ENCODE measurements at places on chromosomes 3 and 15.

DNA sequence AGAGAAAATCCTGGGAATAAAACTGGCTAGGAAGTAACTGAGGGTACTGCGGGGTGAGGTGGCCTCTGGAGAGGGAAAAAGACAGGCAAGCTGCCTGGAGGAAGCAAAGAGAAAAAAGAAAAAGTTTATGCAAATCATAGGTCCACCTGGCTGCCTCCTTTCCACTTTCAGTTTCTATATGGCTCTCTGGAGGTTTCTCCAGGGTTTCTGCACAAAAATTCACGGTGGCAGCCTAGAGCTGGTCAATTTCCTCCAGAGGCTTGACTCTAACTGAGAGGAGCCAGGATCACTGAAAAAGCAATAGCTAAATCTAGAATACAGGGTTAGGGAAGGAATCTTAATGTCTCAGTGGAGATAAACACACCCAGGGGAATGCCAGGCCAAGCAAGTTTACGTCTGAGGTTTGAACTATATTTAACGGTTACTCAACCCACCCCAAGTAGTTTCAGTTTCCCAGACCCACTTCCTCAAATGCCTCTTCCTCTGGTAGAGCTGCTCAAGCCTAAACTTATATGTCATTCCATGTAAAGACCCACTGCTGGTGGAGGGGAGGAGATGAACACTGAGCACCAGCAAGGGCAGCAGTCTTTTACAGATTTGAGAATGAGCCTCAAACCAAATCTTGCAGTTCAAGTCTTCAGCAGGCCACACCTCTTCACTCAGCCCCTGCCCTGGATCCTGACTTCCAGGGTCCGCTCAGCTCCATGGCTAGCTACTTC, 5.7 kb downstream of the LYSMD2 start:
- DNase-seq: peak; percentile 55

DNA sequence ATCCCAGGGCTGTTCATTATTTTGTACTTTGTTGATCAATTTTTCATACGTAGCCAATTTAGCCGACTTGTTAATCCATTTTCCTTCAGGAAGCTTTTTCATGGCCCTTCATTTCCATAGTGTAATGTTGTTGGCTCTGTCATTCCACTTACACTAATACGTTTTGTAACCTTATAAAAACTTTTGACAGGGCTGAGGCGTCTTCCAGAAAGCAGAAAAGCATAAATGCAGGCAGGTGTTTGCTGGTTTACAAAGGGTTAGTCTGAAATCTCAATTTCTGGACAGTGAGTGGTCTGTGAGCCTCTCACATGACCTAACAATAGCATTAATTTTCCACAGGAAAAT, 444.0 kb downstream of the OTOL1 start:
- no peak for DNase-seq

GRCh38 chr15:63827113-63827512, 6.6 kb downstream of the HERC1 start:
- DNase-seq: no peak

- DNase-seq: no peak
Observed at GRCh38 chr15:99565049-99565298, 810 bp upstream of the MEF2A start.

GRCh38 chr15:101451846-101452245, 37.7 kb downstream of the PCSK6 start:
- no peak for DNase-seq

DNA sequence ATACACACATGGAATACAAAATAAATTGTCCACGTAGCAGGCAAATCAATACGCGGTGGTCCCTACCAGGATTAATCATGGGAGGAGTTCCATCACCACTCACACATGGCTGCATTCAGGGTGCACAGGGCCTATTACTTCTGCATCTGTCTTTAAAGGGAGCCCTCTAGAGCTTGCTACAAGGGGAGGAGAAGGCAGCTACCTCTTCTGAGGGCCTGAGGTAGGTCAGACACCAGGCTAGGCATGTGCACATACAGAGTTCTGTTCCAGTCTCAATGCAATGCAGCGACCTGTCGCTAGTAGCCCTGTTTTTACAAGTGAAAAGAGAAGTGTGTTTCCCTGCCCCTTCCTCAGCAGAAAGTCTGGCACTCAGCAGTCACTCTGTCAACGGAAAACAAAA, 102.7 kb downstream of the ROBO2 start:
- no peak for DNase-seq

GRCh38 chr3:151743855-151744254, 10.1 kb downstream of the AADACL2 start:
- DNase-seq: no peak

- peak; percentile 58 for DNase-seq
Observed at GRCh38 chr3:39434574-39434973, 28.1 kb downstream of the RPSA start.

DNA sequence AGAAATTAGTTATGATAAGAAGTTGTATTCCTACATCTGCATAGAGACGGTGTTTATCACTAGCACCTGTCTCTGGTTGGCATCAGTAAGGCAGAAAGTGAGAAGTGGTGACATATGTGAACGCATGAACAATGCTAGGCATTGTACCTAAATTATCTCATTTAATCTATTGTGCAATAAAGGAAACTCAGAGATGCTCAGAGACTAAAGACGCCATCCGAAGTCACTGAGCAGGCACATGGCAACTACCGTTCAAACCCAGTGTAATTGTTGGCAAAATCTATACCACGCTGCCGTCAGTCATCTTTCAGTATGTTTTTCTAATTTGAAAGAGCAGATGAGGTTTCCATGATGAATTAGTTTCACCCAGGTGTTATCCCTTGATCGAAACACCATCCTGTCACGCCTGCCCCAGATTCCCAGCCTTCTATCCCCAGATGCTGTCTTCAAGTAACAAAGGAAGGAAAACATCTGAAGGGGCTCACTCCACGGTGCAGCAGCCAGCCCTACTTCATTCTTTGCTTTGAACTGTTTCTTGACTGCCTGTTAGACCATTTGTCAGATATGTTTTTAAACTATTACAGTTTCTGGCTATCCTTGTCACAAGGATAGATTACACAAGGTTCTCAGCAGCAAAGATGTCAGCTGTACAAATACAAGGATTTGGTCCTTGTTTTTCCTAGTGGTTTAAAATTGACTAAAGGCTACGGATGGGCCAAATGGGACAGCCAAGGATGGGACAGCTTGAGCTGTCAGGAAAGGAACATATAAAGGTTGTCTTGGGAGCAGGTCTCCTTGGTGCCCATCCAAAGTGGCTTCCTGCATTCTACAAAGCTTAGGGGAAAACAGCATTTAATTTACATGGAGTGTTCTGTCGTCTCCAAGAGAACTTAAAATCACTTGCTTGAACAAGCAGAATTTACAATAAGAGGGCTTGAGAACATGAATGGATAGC, 99.1 kb downstream of the TMEM108 start:
- no peak for DNase-seq

DNA sequence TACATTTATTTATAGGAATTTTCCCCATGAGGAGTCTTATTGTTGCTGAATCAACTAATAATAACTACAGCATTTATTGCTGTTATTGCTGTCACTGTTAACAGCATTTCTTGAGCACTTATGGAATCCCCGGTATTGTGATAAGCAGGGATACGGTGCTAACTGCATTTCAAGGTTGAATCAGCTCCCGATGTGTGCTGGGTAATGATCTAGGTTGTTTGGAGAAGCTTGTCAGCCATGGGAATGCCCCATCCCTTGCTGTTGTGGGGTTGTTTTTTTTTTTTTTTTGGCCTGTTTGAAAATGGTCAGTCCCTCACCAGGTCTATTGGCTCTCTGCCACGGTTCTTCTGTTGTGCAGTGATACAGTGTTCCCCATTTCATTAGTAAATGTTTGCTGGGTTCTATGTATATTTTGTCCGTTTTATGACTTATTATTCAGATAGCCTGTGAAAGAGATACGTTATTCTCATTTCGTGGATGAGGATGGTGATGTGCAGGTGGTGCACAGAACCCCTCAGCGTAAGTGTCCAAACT, 48.5 kb downstream of the MED12L start:
- DNase-seq: no peak

DNA sequence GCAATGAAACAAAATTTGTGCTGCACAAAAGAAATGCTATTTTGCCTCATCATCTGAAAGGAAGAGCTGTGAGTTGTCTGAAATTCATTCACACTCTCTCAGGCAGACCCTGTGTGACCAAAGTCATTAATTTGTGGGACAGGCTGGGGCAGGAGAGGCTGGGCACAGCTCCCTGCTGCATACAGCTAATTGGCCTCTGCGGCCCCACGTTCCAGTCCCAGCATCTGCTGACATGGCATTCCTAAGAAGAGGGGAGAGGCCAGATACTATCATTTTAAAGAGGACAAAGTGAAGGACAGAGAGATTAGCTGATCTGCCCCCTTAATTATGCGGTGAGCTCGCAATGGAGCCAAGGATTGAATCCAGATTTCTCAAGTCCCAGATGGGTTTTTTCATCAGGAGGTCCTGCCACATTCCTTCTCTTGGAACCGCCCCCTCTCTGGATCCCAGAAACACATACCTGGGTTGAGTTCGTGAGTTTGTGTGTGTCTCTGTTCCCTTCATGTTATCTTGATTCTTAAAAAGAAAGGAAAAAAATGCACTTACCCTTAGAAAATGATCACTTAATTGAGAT, 25.1 kb downstream of the POLR2M start:
- no peak for DNase-seq

GRCh38 chr3:160200353-160200752, 24.9 kb upstream of the C3orf80 start:
- no peak for DNase-seq

- DNase-seq: no peak
Observed at GRCh38 chr3:177336873-177337450, 139.7 kb upstream of the TBL1XR1 start.

GRCh38 chr3:114892880-114893279, 254.2 kb downstream of the ZBTB20 start:
- DNase-seq: no peak

DNA sequence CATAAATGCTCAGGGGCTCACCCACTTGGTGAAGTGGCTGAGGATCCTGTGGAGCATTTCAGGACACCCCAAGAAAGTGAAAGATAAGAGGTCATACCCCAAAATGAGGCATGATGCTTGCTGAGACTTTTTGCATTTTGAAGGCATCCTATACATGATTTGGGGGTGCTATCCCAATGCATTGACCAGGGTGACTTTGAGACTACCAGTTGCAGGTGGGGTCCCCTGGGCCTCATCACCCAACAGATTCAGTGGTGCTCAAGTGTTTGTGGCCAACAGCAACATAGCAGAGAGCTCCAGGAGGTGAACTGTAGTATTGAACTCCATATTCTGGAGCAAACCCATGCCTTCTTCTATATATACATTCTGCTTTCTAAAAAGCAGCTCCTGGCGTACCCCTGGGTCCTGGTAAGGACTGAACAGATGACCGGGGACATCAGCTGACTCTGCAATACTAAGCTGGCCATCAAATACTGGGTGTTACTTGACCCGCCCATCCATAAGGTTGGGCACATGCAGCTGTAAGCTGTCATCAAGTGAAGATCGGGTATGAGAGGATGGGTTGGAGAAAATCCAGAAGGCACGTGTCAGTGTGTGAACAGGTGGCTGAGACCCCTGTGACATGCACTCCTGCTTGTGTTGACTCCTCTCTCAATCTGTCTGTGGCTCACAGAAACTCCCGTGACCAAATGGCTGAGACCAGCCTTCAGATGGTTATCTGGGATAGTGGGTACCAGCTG, 143.3 kb downstream of the KLF13 start:
- no peak for DNase-seq

- DNase-seq: no peak
Observed at GRCh38 chr3:195297446-195297845, 26.5 kb upstream of the XXYLT1 start.

DNA sequence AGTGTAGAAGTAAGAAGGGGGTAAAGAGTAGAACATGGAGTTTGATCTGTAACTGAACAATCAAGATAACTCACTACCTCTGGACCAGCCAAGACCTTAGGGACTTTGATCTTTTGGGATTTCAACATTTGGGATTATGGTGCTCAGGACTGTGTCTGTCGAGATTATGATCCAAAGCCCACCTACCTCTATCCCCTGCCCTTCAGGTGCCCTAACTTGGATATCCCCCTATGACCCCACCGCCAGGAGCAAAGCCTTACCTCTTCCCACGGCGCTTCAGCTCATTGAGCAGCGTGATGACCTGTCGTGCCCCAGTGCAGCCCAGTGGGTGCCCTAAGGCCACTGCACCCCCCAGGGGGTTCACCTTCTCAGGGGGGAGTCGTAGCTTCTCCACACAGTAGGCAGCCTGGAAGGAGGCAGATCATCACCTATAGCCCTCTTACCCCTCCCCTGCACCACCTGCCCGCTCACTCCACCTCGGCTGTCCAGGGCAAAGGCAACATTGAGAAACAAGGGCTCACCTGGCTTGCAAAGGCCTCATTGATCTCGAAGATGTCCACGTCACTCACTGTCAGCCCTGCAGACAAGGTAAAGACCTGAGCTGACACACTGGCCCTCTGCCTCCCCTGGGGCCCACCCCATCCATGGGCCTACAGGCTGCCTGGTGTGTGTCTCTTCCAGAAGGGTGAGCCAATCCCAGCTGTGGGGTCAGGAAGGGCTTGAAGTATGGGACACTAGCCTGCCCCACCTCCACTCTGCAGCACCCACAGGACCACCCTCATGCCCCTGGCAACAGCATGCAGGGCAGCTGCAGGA, 11.4 kb downstream of the ACAA1 start:
- DNase-seq: no peak

- DNase-seq: no peak
Observed at GRCh38 chr15:59536553-59536952, 75.0 kb upstream of the GCNT3 start.

GRCh38 chr3:29354894-29355293, 74.0 kb downstream of the RBMS3 start:
- no peak for DNase-seq

DNA sequence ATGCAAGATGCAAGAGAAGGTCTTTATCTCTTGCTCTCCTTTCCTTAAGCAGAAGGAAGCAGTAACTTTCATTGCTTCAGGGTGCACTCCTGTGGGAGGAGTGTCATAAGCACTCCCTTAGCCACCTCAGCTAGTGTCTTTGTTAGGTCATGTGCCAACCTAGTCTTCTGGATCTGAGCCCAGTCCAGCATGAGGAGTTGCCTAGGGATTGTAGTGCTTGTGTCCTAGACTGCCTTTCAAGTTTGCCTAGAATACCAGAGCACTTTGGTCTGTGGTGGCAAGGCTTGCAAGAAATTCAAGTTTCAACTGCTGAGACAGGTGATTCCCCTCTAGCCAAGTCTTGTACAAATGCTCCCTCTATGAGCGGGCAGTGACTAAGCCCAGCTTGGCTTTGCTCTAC, 633.6 kb downstream of the ZNF385D start:
- DNase-seq: peak; percentile 5

GRCh38 chr15:100909989-100910955, 8.9 kb upstream of the LRRK1 start:
- no peak for DNase-seq

GRCh38 chr3:73706771-73707170, 82.0 kb upstream of the PDZRN3 start:
- no peak for DNase-seq

DNA sequence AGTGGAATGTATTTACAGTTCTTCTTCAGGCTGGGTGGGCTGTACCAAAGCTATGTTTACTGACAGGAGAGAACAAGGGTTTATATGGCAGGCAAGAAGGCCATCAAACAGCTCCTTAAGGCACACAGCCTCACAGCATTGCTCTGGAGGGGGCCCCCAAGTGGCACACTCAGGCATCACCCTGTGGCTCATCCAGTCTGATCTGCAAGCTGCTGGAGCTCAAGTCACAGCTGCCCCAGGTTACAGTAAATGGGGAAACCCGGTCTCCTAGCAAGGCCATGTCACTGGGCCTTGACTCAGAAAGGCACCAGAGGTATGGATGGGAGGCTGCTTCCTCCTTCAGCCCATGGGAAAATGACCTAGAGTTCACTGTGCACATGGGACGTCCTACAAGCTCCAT, 67.5 kb downstream of the TFG start:
- no peak for DNase-seq

- no peak for DNase-seq
Observed at GRCh38 chr3:128075522-128076482, 23.6 kb downstream of the SEC61A1 start.

- no peak for DNase-seq
Observed at GRCh38 chr3:28923994-28924393, 356.9 kb upstream of the RBMS3 start.
